ENCODE measurements at places on chromosomes 13 and 19. TPM values are rescaled to one million over a fixed set of nuclear protein-coding genes. Genes with fewer than 3 reads are reported as not detected.

DNA sequence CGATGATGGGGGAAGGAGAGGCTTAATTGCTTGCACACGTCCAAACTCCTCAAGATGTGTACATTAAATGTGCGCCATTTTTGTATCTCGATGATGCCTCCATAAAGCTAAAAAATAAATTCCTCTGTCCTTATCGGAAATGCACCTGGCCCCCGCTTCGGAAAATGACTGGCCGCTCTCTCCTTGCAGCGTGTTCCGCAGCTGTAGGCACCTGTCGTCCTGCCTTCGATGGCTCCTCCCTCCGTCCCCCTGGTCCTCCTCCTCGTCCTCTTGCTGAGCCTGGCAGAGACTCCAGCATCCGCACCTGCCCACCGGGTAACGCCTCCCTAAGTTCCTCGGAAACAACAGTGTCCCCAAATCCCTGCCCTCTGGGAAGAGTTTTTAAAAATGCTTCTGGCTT lies 1.1 kb downstream of the GALP start:
- H3K27ac ChIP-seq = no peak overlapping the region
- no peaks in the 10 kb centered on the region for H3K27me3 ChIP-seq
- DNase-seq = no peak
- H3K4me1 ChIP-seq = peaks cover under 1% of the 10 kb centered on the region
- no peaks in the 10 kb centered on the region for H3K36me3 ChIP-seq
- H3K4me3 ChIP-seq = no peak overlapping the region

GRCh38 chr13:107276936-107277335 lies 709.0 kb upstream of the ARGLU1 start:
- no peaks in the 10 kb centered on the region for H3K36me3 ChIP-seq
- H3K27me3 ChIP-seq = no peaks in the 10 kb centered on the region
- no peak overlapping the region for H3K27ac ChIP-seq

- DNase-seq = peak; percentile 37
- H3K27ac ChIP-seq = peak overlapping the region; percentile 70
- H3K4me1 ChIP-seq = peaks cover 20% of the 10 kb centered on the region
- peak overlapping the region; percentile 24 for H3K4me3 ChIP-seq
- peaks cover under 1% of the 10 kb centered on the region for H3K27me3 ChIP-seq
- no peaks in the 10 kb centered on the region for H3K36me3 ChIP-seq
These were observed 38.9 kb downstream of the ALOX5AP start for GRCh38 chr13:30774214-30774730.

DNA sequence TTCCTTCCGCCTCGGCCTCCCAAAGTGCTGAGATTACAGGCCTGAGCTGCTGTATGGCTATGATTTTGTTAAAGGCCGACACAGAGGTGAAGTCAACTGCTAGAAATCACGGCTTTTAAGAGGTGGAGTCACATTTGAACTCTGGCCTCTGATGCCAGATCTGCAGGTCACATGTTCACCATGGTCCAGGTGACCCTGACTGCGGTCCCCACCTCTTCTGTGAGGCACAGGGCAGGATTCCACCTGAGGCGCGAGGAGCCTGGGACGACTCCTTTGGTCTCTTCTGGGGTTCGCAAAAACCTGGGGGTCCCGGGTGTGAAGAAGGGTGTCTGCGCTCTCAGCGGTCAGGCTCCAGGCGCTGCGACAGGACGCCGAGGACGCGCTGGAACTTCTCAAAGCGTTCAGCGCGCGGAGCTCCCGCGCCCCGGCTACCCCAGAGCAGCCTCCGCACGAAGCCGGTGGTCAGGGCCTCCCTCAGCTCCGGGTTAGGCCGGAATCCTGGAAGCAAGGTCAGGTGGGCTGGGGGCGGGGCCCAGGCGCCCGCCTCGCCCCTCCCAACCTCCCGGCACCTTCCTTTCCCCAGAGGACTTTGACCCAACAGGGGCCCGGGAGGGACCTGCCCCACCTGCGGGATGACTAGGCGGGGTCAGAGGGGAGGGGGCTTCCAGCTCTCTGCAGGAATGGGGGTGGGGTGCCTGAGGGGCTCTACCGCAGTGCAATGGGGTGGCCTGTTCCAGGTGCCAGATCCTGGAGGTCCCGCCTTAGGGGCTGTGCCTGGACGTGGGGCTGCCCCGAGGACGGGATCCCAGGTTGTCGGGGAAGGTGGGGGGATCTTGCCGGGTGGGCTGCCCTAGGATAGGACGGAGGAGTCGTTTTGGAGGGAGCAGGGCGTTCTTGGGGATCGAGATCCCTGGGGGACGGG lies 13.0 kb downstream of the TRIP10 start:
- DNase-seq = no peak
- H3K27ac ChIP-seq = peak overlapping the region; percentile 37
- H3K36me3 ChIP-seq = peaks cover 48% of the 10 kb centered on the region
- H3K4me1 ChIP-seq = peaks cover 13% of the 10 kb centered on the region
- no peak overlapping the region for H3K4me3 ChIP-seq

HNRNPA1L2 gene
- total RNA-seq = 8.9 TPM

DNA sequence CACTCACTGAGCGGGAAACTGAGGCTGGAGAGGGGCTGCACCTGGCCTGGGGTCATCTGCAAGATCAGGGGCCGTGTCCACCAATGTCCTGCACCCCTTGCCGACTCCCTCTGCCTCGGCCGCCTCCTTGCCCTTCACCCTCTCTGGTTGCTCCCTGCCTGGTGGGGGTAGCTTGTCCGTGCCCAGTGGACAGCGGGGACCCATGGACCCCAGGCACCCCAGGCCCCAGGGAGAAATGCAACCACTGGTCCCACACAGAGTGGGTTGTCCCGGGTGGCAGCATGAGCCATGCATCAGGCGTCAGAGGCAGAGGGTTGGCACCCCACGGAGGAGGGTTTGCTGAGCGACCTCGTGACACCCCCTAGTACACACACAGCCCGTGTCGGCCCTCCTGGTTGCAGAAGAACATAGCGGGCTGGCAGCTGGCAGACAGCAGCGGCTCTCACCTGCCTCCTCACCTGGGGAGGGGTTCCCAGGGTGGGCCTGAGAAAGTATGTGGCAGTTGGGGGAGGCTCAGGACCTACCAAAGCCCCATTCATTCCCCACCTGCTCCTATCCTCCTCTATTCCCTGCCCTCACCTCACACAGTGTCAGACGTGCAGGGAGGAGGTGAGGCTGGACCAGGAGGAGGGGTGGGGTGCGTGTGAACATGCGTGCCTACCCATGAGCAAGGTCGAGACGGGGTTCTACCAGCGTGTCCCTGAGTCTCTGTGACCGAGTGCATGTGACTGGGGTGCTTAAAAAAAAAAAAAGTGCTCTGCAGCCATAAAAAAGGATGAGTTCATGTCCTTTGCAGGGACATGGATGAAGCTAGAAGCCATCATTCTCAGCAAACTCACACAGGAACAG lies 8.7 kb downstream of the ADAMTSL5 start:
- no peak overlapping the region for H3K4me3 ChIP-seq
- peaks cover 3% of the 10 kb centered on the region for H3K27me3 ChIP-seq
- peaks cover 10% of the 10 kb centered on the region for H3K4me1 ChIP-seq
- DNase-seq = no peak
- H3K36me3 ChIP-seq = no peaks in the 10 kb centered on the region
- no peak overlapping the region for H3K27ac ChIP-seq

GRCh38 chr19:54684527-54684926 lies 21.7 kb downstream of the LILRB4 start:
- peaks cover 29% of the 10 kb centered on the region for H3K27me3 ChIP-seq
- no peaks in the 10 kb centered on the region for H3K4me1 ChIP-seq
- DNase-seq = peak; percentile 17
- H3K4me3 ChIP-seq = no peak overlapping the region
- H3K36me3 ChIP-seq = no peaks in the 10 kb centered on the region

GRCh38 chr13:66378894-66379293 lies 851.2 kb downstream of the PCDH9 start:
- H3K4me1 ChIP-seq = no peaks in the 10 kb centered on the region
- H3K36me3 ChIP-seq = no peaks in the 10 kb centered on the region
- H3K27ac ChIP-seq = no peak overlapping the region
- no peak for DNase-seq
- H3K4me3 ChIP-seq = no peak overlapping the region

DNA sequence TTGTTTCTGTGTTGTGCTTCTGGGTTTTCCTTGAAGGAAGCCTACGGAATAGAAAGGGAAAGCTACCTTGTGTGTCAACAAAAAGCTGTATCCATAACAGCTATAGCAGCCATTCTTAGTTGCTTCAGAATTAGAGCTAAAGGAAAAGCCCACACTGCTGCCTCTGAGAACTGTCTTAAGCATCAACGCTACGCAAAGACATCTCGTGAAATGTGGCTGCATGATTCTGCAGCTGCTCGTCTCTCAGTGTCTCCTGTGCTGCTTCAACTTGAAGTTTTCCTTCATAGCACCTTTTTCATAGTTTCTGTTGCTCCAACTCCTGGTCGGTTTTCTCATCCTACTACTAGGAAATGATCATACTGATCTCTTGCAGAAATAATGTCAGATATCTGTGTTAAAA lies 140.9 kb upstream of the MAB21L1 start:
- DNase-seq = no peak
- no peaks in the 10 kb centered on the region for H3K27me3 ChIP-seq
- H3K4me1 ChIP-seq = peaks cover 3% of the 10 kb centered on the region
- H3K36me3 ChIP-seq = no peaks in the 10 kb centered on the region
- H3K27ac ChIP-seq = no peak overlapping the region
- H3K4me3 ChIP-seq = no peak overlapping the region

DNA sequence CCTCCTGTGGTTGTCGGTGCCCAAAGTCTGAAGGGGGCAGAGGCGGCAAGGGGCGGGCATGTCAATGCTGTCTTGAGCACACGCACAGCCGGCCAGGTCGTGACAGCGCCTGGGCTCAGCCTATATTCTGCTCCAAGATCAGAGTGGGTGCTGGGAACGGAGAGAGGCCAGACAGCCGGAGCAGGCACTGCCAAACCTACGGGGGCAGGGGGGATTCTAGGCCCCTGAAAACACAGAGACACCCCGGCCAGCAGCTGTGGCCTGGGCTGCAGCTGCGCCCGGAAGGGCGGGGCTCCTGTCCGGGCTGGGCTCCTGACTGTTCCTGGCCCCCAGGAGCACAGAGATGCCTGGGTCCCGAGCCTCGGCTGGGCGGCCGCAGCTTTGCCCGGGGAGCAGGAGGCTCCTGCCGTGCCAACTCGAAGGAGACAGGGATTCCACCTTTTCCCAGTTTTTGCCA lies 2662.9 kb upstream of the PCDH20 start:
- H3K4me1 ChIP-seq = no peaks in the 10 kb centered on the region
- DNase-seq = no peak
- H3K27ac ChIP-seq = no peak overlapping the region
- no peak overlapping the region for H3K4me3 ChIP-seq

ZFP28 gene
- total RNA-seq = 3.1 TPM

GFY gene
- not detected for total RNA-seq

NEK3 gene
- total RNA-seq = 10.5 TPM

GRCh38 chr13:69094485-69094884 lies 1013.1 kb upstream of the ATXN8OS start:
- H3K27me3 ChIP-seq = no peaks in the 10 kb centered on the region
- no peaks in the 10 kb centered on the region for H3K4me1 ChIP-seq
- no peak overlapping the region for H3K4me3 ChIP-seq
- no peaks in the 10 kb centered on the region for H3K36me3 ChIP-seq

GRCh38 chr13:22665506-22665905 lies 515.3 kb upstream of the SGCG start:
- no peaks in the 10 kb centered on the region for H3K4me1 ChIP-seq
- no peaks in the 10 kb centered on the region for H3K27me3 ChIP-seq
- no peak overlapping the region for H3K4me3 ChIP-seq

- H3K36me3 ChIP-seq = peaks cover 2% of the 10 kb centered on the region
- no peaks in the 10 kb centered on the region for H3K4me1 ChIP-seq
- peaks cover 26% of the 10 kb centered on the region for H3K27me3 ChIP-seq
- no peak overlapping the region for H3K4me3 ChIP-seq
These were observed 26.9 kb downstream of the VSTM2B start for GRCh38 chr19:29552454-29553280.

GRCh38 chr13:99866781-99867180 lies 104.8 kb downstream of the ZIC5 start:
- no peaks in the 10 kb centered on the region for H3K4me1 ChIP-seq
- DNase-seq = no peak
- peaks cover 4% of the 10 kb centered on the region for H3K27me3 ChIP-seq

POU2F2 gene
- total RNA-seq = 43.6 TPM

- no peak overlapping the region for H3K27ac ChIP-seq
- H3K36me3 ChIP-seq = no peaks in the 10 kb centered on the region
- no peak overlapping the region for H3K4me3 ChIP-seq
- H3K27me3 ChIP-seq = no peaks in the 10 kb centered on the region
- peak; percentile 55 for DNase-seq
These were observed 89.2 kb downstream of the RGCC start for GRCh38 chr13:41546372-41547190.

- no peaks in the 10 kb centered on the region for H3K27me3 ChIP-seq
- H3K4me1 ChIP-seq = peaks cover 61% of the 10 kb centered on the region
- no peak overlapping the region for H3K4me3 ChIP-seq
- H3K27ac ChIP-seq = no peak overlapping the region
- DNase-seq = no peak
These were observed 78.6 kb upstream of the DOCK9 start for GRCh38 chr13:99056381-99057014.

DNA sequence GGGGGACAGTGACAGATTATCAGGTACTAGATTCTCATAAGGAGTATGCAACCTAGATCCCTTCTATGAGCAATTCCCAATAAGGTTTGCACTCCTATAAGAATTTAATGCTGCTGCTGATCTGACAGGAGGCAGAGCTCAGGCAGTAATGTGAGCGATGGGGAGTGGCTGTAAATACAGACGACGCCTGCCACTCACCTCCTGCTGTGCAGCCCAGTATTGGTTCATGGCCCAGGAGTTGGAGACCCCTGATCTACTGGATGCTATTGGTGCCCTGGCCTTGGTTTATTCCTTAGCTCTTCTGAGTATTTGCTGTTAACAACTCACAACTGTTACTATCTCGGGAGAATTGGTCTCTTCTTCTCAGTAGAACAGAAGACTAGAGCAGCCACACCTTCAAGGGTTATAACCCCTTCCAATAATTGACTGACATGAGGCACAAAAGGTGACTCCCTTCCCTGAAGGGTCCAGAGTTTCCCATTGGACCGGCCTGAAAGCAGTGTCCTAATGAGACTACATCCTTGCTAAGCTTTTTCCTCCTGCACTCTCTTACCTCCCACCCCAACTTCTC lies 35.0 kb upstream of the RBM26 start:
- no peak for DNase-seq
- H3K4me3 ChIP-seq = no peak overlapping the region
- peaks cover 17% of the 10 kb centered on the region for H3K4me1 ChIP-seq

GRCh38 chr19:869245-870177 lies 10.0 kb downstream of the CFD start:
- H3K27ac ChIP-seq = no peak overlapping the region
- H3K4me3 ChIP-seq = no peak overlapping the region
- no peaks in the 10 kb centered on the region for H3K27me3 ChIP-seq
- H3K4me1 ChIP-seq = peaks cover 12% of the 10 kb centered on the region
- no peak for DNase-seq

GRCh38 chr13:60152904-60153303 lies 10.8 kb downstream of the DIAPH3 start:
- H3K36me3 ChIP-seq = peaks cover 10% of the 10 kb centered on the region
- H3K27me3 ChIP-seq = no peaks in the 10 kb centered on the region
- no peak for DNase-seq
- peaks cover 2% of the 10 kb centered on the region for H3K4me1 ChIP-seq
- no peak overlapping the region for H3K4me3 ChIP-seq
- H3K27ac ChIP-seq = no peak overlapping the region

- no peak for DNase-seq
- H3K27me3 ChIP-seq = no peaks in the 10 kb centered on the region
- no peak overlapping the region for H3K4me3 ChIP-seq
- no peaks in the 10 kb centered on the region for H3K36me3 ChIP-seq
- no peak overlapping the region for H3K27ac ChIP-seq
These were observed 471.9 kb downstream of the KCTD12 start for GRCh38 chr13:76414320-76414719.

GRCh38 chr19:17948514-17948900 lies 15.7 kb downstream of the CCDC124 start:
- peaks cover 39% of the 10 kb centered on the region for H3K27me3 ChIP-seq
- H3K36me3 ChIP-seq = peaks cover 4% of the 10 kb centered on the region
- DNase-seq = no peak
- peaks cover 52% of the 10 kb centered on the region for H3K4me1 ChIP-seq
- H3K4me3 ChIP-seq = peak overlapping the region; percentile 60
